ENCODE measurements at places on chromosomes 4 and X. TPM values are rescaled to one million over a fixed set of nuclear protein-coding genes. Genes with fewer than 3 reads are reported as not detected.

The ZC4H2 gene
- total RNA-seq, result 2.0 TPM

The ABCG2 gene
- 18.3 TPM for total RNA-seq

The GAGE1 gene
- total RNA-seq, result not detected

The PTCHD1 gene
- total RNA-seq, result not detected

The RNF175 gene
- total RNA-seq, result not detected

The USP26 gene
- total RNA-seq, result not detected

The KCND1 gene
- total RNA-seq, result 1.4 TPM

The EVC gene
- total RNA-seq, result 12.9 TPM

The BMP3 gene
- not detected for total RNA-seq

The YIPF6 gene
- 23.4 TPM for total RNA-seq

The USP17L26 gene
- total RNA-seq, result not detected

The RPGR gene
- total RNA-seq, result 11.0 TPM

The STPG2 gene
- total RNA-seq, result not detected
